T-helper 2 cell treated with Interferon-gamma antibody and Interleukin-4, amounts not matched to agents 5 μg/mL and 100 μg/mL, for 36 hours (primary cell): ENCODE measurements at places on chromosomes 11 and 22.

- no peak for DNase-seq
Observed at GRCh38 chr22:29348041-29348440, 32.5 kb upstream of the RASL10A start.

DNA sequence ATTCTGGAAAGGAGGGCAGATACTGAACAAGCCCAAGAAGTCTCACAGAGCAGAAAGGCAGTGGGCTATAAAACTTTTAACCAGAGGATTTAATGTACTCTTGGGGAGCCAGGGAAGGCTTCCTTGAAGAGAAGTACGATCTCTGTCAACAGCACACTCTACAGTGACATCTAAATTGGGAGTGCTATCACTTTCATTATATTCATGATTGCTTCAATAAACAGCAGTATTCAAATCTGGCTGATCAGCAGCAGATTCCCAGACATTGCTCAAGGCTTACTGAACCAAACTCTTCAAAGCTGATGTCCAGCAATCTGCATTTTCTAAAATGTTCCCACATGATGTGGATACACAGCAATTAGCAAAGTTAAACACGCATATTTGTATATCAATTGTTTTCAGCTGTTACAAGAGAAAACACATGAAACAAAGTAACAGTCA is 44.2 kb downstream of the SYTL2 start:
- DNase-seq, result no peak

DNA sequence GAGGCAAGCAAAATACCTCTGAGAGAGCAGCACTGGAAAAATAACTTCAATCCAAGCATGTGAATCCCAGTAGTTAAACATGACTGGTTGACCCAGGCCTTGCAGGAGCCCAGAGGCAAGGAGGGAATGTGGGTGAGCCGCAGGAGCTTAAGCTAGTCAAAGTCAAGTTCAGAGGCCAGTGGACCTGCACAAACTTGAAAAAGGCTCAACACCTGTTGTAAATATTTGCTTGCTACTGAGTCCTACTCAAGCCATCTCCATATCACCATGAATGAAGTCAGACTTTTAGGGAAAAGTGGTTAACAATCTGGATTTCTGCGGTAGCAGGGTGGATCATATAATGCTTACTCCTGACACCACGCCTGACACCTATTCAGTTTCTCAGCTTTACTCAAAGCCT is 4.8 kb upstream of the CAT start:
- no peak for DNase-seq

DNA sequence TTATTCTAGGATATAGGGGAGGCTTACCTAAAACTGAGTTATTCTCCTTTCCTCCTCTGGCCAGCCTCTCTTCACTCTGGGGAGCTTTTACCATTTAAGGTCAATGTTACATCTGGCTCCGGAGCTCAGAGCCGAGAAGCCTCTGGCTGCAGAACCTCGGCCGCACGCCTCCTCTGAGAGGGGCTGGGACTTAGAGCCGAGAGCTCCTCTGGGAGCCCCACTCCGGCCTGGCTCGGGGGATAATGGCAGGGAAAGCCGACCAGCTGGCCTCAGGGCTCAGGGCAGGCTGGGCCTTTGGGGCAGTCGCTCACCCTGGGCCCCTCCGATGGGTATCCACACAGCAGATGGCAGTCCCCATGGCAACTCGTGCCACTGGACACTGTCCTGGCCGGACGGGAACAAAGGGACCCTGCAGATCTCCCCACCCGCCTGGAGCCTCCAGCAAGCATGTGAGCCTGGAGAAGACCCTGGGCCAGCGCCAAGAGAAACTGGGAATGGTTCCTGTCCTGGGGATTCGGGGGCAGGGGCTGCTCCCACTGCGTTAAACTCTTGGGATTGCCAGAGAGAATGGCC is at the start of gene IRAG1:
TSS of gene IRAG1 (minus strand) at position 247 of the 573 bp plus-strand sequence. CDS start at position 94, 153 bp downstream.
- DNase-seq, result no peak

DNA sequence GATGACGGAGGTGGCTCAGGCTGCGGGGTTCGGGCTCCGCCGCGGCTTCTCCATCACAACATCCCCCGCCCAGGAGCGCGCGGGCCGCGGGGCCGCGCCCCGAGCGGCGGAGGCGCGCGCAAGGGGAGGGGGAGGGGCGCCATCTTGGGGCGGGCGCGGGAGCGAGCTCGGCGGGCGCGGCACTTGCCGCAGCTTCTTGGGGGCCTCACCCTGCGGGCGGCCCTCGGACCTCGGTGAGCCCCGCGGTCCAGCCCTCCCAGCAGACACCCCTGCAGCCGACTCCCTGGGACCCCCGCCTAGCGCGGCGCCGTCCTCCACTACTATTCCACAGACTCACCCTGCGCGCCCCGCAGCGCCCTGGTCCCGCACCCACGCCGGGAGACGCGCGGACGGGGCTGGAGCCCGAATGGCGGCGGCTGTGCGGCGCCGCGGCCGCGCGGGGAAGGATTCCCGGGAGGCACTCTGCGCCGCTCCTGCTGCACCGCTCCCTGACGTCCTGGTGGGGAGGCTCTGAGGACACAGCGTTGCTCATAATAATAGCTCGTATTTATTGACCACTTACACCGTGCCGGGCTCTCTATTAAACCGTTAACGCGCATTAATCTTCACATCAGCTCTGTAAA is at the start of gene APBB1:
TSS of gene APBB1 (minus strand) at position 86 of the 623 bp plus-strand sequence. CDS start 7,747 bp downstream, outside the sequence.
- peak; percentile 67 for DNase-seq

DNA sequence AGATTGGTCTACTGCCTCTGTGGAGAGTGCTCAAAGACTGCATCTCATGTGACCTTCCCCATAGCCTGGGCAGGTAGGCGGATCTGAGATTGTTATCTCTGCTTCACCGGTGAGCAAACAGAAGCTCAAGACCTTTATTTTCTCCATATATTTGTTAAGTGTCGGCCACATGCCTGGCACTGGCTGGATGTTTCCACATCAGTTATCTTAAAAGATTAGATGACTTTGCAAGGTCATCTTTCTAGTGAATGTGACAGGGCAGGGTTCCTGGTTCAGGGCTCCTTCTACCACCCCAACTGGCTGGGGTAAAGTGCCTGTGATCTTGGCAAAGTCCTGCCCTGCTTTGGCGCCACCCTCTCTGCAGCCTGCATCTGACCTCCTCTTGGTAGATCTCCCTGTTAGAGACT is 125.0 kb downstream of the CCDC81 start:
- DNase-seq, result no peak

GRCh38 chr11:27183672-27184457 is 143.2 kb downstream of the BBOX1 start:
- no peak for DNase-seq

GRCh38 chr11:36187622-36188021 is 101.6 kb downstream of the COMMD9 start:
- DNase-seq, result no peak

DNA sequence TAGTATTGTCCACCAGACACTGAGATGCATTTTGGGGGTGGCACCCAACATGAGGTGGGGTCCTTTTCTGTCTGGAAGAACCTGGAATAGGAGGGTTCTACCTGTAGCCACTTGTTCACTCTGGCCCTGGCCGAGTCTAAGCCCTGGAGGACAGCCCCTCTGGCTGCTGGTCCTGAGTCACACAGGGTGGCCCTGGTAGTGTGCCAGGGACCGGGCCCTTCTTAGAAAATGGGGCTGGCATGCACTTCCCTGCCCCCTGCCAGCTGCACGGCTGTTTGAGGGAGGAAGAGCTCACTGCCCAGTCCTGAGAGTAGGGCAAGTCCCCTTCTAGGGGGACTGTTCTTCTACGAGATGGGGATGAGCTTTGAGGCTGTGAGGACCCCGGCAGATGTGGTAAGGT is 2.2 kb downstream of the PLCB3 start:
- no peak for DNase-seq

GRCh38 chr22:26273011-26273675 is 103.9 kb downstream of the SEZ6L start:
- DNase-seq, result no peak

- DNase-seq, result no peak
Observed at GRCh38 chr11:29210426-29210825, 806.4 kb downstream of the KCNA4 start.

GRCh38 chr11:10303558-10304363 is 1.1 kb upstream of the ADM start:
- DNase-seq, result no peak

GRCh38 chr11:120182790-120183491 is 27.9 kb upstream of the OAF start:
- DNase-seq, result no peak

DNA sequence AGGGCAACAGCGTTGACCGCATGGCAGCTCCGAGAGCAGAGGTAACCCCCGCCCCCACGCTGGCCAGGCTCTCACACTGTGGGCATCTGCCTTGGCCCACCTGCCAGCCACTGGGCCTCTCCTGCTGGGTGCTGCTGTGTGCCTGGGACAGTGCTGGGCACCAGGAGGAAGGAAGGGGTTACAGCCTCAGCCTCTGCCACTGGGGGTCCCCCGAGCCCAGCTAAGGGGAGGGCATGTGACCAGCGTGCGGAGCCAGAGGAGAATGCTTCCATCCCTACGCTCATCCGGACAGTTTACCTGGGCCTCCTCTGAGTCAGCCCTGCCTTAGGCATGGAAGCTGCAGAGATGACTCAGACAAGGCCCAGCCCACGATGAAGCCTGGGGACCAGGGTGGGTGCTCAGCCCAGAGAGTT is 10.9 kb downstream of the NCF4 start:
- no peak for DNase-seq

GRCh38 chr11:77082838-77083565 is 16.2 kb downstream of the CAPN5 start:
- DNase-seq, result peak; percentile 39

DNA sequence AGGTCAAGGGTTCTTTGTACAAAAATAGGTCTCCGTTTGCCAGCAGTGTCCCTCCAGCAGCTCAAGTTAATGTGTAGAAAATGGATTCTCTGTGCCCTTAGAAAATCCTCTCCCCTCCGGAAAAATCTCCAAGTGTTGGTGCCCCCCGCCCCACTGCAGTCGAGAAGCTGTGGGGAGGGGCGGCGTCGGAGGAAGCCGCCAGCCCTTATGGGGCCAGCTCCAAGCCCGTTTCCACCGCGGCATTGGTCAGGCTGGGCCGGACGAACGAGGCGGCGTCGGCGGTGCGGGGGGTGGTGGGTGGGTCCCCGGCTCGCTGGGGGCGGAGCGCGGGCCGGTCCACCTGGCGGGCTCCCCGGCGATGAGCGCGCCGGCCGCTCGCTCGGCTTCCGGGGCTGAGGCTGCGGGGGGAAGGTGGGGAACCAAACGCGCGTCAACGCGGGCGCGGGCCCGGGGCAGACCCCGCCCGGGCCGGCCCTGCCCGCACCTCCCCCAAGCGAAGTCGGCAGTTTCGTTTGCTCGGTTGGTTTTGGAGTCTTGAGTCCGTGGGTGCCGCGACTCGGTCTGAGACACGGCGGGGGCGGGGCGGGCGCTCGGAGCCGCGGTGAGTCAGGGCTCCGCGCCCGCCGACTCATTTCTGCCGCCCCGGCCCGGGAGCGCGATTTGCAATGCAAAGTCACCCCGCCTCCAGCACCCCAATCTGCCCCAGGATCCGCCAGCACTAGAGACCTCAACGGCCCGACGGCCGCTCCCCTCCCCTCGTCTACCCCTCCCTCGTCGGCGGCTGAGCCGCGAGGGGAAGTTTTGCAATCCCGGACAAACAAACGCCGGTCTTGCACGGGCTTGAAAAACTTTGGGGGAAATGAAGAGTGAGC is 1.4 kb downstream of the ASCL2 start:
- DNase-seq, result peak; percentile 85

GRCh38 chr22:44045145-44045544 is 21.0 kb downstream of the PARVB start:
- no peak for DNase-seq

DNA sequence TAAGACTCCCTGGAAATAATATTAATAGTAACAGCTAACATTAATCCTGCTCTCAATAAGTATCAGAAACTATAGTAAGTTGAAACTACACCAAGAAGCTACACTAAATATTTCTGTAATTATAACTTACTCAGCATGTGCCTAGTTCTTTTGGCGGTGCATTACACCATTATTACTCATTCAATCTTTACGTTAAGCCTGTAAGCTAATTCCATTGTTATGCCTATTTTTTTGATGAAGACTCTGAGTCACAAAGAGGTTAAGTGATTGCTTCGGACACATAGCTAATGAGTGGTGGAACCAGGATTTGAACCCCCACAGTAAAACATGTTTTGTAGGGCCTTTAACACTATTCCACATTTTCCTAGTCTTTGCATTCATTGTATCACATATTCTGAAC is 111.6 kb downstream of the RASSF10 start:
- no peak for DNase-seq

DNA sequence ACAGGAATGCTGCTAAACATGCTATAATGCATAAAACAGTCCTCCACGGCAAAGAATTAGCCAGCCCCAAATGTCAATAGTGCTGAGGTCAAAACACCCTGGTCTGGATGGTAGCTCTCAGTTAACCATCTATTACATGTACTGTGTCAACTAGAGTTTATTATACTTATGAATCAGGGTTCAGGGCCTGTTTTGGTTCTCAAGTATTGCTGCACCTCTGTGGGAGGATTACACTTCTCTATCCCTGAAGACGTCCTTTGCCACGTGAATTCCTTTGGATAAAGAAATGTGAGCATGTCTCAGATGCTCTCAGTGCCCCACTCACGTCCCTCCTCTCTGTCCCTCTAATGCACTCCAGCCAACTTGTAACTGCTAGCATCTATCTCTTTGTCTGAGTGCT is 53.4 kb downstream of the SLC1A2 start:
- DNase-seq, result no peak

DNA sequence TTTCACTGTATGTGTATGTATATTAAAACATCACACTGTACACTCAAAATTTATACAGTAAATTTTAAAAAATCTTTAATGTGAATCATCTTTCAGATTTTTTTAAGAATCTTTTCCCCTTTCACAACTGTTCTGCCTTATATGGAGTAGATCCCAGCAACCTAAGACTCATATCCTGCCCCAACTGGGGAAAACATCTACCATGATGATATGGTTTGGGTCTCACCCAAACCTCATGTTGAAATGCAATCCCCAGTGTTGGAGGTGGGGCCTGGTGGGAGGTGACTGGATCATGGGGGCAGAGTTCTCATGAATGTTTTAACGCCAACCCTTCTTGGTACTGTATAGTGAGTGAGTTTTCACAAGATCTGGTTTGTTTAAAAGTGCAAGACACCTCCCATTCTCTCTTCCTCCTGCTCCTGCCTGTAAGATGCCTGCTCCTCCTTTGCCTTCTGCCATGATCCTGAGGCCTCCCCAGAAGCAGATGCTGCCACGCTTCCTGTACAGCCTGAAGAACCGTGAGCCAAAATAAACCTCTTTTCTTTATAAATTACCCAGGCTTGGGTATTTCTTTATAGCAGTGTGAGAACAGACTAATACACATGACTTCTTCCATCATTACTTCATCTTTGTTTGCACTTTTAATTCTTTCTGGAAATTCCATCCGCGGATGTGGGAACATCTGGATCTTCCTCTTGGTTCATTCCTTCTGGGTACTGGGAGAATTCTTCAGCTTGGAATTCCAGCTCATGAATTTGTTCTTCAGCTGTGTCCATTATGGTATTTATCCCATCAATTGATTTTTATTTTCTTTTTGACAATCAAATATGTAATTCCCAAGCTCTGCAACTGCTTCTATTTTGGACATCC is 36.9 kb downstream of the LINC01488 start:
- DNase-seq, result no peak

- DNase-seq, result no peak
Observed at GRCh38 chr11:84899740-84900139, 727.4 kb downstream of the DLG2 start.
